Stimulated activated CD4-positive, alpha-beta T cell treated with anti-CD3 and anti-CD28 coated beads, Interleukin-1b, Interleukin-23, amount 100 ng/mL, for 48 hours (primary cell): ENCODE measurements at places on chromosomes 1 and 21.

GRCh38 chr1:11068600-11069473, 9.0 kb upstream of the SRM start:
- no peak for DNase-seq

DNA sequence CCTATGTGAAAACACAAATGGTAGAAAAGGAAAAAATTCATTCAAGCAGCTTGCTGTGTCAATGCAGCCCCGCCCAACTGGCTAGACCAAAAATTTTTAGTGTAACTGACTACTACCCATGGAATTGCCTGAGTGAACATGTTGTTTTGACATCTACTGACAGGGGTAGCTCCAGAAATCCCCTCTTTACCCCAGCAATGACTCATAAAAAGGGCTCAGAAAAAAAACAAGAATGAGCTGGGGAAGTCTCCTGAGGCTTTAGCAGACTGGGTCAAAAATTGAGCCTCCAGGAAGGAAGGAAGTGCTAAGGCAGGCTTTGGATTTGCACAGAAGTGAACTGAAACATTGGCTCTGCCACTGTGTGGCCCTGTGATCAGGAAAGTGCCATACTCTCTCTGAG, 24.4 kb upstream of the FGGY start:
- no peak for DNase-seq

DNA sequence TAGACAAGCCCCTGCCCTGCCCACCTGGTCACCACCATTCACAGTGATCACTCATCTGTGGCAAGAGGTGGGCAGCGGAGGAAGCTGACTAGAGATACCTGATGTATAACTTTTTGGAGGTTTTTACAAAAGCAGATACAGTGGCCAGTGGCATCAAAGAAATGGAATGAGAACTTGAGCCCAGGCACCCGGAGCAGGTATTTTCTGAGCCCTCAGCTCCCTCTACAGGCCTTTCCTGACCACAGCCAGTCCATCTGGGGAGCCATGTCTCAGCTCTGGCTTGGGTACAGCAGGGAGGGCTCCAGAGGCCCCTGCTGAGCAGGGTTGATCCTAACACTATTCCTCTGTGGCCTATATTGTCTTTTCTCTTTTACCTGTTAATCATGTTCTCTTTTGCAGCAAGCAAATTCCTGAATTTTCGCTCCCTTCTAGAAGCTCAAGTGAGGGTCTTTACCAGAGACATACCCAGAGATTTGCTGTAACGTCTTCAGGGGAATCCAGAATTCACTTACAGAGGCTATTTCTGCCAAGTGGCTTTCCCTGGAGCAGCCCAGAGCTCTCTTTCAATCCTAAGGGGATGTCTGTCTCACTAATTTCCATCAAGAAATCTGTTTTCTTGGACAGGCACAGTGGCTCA, 27.3 kb downstream of the GPR157 start:
- no peak for DNase-seq

- DNase-seq: no peak
These were observed 178.9 kb upstream of the C1orf105 start for GRCh38 chr1:172241540-172241939.

DNA sequence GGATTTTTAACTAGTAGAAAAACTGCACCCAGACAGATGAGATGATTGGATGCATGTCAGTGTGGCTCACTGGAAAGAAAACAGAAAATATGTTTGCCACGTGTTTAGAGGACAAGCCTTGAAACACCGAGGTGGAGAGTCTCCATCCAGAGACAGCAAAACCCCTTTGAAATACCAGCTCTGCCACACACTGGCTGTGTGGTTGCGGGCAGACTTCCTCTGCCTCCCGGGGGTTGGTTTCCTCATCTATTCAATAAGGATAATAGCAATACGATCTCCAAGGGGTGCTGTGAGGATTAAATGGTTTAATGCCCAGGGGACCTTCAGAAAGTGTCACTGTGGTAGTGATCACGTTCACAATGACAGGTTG, 67.2 kb upstream of the PARP1 start:
- DNase-seq: no peak

- DNase-seq: no peak
These were observed 105.2 kb downstream of the NFIA start for GRCh38 chr1:61187352-61188086.

DNA sequence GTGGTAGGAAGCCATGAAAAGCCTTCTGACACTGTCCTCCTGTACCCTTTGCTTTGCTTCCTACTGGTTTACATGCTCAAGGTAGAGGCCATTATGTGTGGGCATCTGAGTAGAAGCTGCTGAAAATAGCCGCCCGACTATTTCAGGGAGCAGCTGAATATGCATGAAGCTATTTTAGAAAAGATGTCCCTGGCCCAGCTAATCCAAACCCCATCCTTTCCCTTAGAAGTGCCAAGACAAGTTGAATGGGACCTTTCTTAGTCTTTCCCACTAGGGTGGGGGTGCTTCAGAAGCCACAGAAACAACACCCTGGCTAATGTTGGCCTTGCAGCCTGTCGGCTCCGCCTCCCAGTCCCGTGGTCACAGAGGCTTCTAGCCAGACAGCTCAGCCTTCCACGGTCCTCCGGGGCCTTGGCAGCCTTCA, 205.1 kb upstream of the EDN2 start:
- no peak for DNase-seq

DNA sequence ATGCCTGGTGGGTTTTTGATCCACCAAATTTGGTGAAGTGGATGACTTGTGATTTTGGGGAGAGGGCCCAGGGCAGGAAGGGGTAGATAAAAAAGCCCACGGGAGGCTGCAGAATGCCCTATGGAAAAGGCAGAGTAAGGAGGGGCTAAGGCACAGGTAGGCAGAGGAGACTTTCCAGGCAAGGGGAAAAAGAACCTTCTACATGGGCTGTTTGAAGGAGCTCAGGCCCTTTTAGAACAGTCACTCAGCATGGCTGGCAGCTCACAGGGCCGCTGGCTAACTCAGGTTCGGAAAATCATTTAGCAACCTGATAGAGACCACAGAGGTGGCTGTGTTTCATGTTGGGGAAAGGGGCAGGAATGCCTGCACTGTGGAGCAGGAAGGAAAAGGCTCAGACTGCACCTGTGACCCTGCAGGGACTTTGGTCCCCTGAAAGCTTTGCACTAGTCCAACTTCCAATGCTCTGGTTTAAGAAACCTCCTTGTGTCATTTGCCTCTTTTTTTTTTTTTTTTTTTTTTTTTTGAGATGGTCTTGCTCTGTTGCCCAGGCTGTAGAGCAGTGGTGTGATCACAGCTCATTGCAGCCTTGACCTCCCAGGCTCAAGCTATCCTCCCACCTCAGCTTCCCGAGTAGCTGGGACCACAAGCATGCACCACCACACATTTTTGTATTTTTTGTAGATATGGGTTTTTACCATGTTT, 58.5 kb upstream of the ENAH start:
- no peak for DNase-seq

DNA sequence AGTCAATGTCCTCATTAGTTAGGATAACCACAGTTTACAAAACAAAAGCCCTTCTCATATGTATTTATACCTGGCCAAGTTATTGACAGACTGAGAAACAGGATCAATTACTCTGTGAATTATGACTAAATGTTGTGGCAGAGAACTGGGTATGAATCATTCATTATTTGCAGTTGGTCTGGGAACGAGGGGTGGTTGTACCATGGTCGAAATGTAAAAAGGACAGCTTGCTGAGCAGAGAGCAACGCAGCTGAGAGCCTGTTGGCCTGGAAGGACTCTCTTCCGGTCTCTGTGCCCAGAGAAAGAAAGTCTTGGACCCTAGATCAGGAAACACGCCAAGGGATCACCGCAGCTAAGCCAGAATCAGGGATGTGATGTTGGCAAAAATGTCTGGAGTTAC, 169.6 kb downstream of the DISC1 start:
- DNase-seq: no peak

DNA sequence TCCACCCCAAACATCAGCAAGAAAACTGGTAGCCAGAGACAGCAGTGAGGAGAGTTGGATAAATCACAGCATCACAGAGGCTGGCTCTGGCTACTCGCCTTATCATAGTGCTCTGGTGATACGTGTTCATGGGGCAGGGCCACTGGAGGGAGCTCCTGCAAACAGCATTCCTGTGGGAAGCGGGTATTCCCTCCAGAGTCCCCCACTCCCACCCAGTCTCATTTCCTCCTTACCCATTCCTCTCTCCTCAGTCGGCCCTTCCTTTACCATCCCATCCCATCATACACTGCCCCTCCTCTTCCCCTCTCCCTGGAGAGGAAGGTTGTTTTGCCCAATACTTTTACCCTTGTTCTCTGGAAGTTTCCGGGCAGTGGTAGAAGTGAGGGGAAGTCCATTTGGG, 7.1 kb downstream of the NHLH2 start:
- DNase-seq: no peak

- DNase-seq: no peak
These were observed 19.1 kb upstream of the PRDM16 start for GRCh38 chr1:3049905-3050304.

DNA sequence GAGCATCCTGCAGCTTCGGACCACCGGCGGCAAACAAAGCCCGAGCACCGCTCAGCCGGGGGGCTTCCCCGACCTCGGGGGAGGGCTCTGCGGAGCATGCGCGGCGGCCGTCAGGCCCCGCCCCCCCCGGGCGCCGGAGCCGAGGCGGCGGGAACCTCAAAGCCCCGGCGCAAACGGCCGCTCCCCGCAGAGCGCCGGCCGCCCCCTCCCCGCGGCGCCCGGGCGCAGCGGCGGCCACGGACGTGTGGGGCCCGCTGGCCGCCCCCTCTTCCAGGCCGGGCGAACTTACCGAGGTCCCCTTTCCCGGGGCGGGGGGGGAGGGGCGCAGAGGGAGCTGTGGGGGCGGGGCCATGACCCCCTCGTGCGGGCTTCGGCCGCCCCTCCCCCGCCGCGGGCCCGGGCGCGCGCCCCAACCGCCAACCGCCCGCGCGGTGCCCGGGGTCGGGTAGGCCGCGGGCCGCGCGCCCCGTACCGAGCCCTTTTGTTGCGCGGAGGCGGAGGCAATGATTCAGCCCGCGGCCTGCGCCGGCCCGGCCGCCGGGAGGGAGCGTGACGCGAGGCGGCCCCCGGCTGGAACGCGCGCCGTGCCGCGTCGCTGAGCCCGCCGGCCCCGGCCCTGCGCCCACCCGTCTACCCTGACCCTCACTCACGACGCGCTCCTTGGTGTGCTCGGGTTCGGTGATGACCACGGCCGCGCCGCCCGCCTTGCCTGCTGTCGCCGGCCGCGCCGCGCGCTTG, 1.7 kb downstream of the RCC2 start:
- peak; percentile 66 for DNase-seq

DNA sequence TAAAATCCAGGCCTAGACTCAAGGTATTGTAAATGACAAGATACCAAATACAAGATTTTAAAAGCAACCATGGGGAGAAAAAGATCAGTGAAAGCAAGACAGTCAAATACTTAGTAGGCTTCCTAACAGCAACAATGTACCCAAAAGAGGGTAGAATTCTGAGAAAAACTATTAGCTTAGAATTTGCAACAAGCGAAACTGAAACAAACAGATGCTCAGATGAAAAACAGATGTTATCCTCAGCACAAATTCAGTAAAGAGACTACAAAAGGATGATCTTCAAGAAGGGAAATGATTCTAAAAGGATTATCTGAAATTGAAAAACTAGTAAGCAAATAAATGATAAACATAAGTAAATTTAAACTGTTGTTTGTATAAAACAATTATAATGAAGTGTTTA, 40.0 kb downstream of the PDC start:
- no peak for DNase-seq

DNA sequence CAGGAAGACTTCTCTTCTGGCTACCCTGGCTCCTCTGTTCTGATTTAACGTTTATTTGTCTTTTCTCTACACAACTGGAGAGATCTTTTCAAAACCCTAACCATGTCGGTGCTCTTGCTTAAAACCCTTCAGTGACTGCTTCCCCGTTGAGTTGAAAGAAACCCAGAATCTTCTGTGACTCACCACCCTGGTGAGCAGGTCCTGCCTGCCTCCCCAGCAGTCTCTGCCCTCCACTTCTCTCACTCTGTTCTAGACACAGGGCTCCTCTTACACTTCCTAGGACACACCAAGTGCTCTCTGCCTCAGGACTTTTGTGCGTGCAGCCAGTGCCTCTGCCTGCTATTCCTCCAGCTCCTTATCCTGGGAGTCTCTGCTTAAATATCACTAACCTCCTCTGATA, 131.4 kb downstream of the IER5 start:
- DNase-seq: no peak

GRCh38 chr1:205250699-205251098, 23.0 kb downstream of the TMCC2 start:
- DNase-seq: no peak

GRCh38 chr1:95503278-95504030, 269.4 kb downstream of the RWDD3 start:
- DNase-seq: no peak

DNA sequence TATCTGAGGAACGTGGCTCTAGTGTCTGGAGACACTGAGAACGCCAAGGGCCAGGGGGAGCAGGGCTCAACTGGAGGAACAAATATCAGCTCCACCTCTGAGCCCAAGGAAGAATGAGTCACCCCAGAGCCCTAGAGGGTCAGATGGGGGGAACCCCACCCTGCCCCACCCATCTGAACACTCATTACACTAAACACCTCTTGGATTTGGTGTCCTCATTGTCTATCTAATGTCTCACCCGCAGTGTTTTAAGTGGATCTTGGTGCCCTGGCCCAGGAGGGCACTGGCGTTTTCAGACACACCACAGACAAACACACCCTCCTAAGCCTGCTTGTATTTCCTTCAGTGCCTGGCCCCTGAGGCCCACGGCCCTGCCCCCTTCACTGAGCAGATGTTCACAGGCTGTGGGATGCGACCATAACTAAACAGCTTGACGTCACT, 2.2 kb upstream of the FALEC start:
- no peak for DNase-seq

DNA sequence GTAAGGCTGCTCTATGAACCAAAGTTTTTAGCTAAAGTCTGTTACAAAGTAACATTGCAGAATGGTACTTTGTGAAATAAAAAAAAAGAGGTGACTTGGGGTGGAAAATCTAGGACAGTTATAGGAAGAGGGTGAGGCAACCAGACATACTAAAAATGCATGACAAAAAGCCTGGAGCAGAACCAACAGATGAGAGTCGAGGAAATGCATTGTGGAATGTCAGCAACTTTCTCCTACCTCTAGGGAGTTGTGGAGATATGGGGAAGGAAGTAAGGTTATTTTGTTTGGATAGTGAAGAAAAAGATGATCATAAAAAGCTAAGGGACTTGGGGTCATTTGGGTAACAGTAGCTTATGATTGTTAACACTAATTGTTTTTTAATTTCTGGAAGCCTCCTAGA, 295.6 kb downstream of the S1PR1 start:
- no peak for DNase-seq

GRCh38 chr1:180267761-180268555, 37.9 kb downstream of the LHX4 start:
- no peak for DNase-seq
